ENCODE measurements at places on chromosomes 7 and 10. TPM values are rescaled to one million over a fixed set of nuclear protein-coding genes. Genes with fewer than 3 reads are reported as not detected.

Gene ACSM6
- not detected for total RNA-seq

Gene ZNF3
- 23.6 TPM for total RNA-seq

Gene UCMA
- total RNA-seq = not detected

Gene CRYGN
- not detected for total RNA-seq

Gene KLLN
- 0.69 TPM for total RNA-seq

Gene GRID1
- total RNA-seq = not detected

Gene LRIT1
- total RNA-seq = not detected

Gene STK31
- total RNA-seq = not detected

GRCh38 chr7:22934473-22935065 is 79.4 kb downstream of the HYCC1 start:
- peak; percentile 62 for DNase-seq

GRCh38 chr10:102007796-102008195 is 48.2 kb downstream of the ARMH3 start:
- DNase-seq = no peak

DNA sequence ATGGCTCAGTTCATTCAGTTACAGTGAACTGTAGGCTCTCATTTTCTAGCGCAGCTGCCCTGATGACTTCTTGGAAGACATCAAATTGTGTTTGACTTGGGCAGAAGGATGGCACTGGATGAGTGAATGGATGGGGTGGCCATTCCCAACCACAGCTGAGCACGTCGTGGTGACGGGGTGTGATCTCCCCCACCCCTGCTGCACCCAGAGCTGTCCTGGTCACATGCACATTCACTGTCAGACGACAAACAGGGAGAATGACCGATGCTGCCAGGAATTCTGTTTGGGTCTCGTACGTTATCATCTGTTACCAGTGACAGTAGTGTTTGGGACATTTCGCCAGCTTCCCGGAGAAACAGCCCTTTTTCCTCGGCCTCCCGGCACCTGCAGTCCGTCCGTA is 623.2 kb downstream of the SDK1 start:
- DNase-seq = no peak

DNA sequence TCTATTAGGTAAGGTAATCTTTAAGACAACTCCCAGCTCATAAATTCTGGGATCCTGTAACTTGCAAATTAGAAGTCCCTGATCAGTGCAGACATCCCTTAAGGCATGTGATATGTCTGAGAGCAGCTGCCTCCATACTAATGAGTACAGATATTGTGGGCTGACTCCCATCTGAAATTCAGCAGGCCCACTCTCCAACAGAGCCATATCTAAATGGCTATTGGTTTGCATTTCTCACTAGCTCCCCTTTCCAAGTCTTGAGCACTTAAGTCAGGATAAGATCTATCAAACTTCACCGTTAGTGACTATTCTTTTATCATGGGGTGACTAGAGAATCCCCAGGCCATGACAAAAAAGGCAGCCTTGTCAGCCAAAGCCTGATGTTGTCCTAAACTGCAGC is 785.4 kb downstream of the IPMK start:
- DNase-seq = no peak

DNA sequence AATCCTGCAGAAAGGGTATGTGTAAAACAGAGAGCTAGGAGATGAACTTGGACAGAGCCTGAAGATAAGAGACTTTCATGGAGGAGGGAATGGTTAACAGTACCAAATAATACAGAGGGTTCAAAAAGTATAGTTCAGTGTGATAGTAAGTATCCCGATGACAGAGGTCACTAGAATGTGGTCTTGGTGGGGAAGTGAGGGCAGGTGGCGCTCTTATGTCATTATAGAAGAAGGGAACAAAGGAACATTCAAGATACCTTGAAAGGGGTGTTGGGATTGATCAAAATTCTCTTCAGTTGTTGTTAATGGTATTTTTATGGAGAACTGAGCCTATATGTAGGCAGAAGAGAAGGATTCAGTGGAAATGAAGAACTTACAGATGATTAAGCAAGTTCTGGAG is 312.5 kb downstream of the SUGCT start:
- peak; percentile 33 for DNase-seq

DNA sequence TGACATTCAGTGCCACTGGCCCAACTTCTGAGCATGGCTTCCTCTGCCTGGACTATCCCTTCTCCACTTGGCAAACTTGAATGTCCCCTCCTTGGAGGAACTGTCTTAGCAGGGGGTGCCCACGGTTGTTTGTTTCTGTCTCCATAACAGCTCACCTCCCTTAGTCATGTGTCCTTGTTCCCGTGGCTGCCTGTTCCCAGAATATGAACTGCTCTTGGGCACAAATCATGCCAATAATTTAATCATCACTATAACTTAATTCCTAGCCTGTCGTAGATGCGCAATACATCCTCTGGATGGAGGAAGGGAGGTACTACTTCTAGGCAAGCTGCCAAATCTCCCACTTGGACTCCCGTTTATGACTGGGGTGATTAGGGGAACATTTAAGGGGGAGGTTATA is 173.1 kb downstream of the MYOF start:
- peak; percentile 62 for DNase-seq

DNA sequence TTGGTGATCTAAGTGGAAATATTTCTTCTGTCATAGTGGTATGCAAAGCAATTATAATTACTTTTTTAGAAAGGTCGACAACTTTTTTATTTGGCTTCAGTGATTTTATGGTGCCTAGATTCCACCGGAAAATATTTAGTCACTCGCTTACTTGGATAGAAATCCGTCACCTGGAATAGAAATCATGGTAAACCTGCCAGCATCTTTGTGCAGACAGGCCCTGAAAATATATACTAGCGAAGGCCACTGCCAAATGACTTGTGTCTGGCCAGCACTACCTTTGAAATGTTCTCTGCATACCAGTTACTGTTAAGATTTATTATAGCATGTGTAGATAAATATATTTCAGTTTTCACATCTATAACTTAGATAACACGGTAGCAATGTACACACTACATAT is 226.4 kb downstream of the AGMO start:
- no peak for DNase-seq

DNA sequence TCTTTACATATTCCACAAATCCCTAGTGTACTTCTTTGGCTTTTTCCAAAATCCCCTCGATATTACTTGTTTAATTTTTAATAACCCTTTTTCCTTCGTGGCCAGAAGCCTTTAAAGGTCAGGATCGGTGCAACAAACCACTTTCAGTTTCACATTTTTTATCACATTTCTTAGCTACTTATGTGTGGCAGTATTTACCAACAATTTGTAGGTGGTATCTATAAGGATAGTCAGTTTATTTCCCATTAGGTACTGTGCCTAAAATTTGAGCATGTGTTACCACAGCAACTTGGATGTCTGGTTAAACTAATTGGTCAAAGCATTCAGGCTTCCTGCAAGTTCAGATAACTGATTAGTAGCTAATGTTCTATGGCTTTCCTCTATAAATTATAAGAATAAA is 104.9 kb downstream of the CDK14 start:
- no peak for DNase-seq

GRCh38 chr10:78405231-78405630 is 371.6 kb downstream of the RPS24 start:
- DNase-seq = peak; percentile 46

GRCh38 chr10:22427101-22427500 is 81.8 kb downstream of the SPAG6 start:
- peak; percentile 76 for DNase-seq

DNA sequence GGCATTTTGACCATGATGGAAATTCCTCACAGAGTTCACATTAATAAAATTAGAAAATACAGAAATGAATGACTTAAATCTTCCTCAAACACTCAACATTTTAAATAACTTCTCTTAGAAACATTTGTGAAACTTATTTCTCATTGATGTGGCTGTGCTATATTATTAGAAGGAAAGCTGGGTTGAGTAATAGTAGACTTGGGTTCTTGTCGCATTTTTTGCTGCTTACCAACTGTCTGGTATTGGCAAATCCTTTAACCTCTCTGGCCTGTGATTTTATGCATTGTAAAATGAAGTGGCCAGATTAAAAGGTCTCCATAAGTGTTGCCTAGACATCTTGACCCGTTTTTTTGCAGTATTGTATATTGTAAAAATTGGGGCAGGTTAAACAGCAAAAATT is 66.5 kb downstream of the VPS50 start:
- no peak for DNase-seq

GRCh38 chr10:90642650-90643049 is 215.2 kb downstream of the HTR7 start:
- no peak for DNase-seq

- DNase-seq = peak; percentile 57
Observed at GRCh38 chr7:79529881-79530235, 76.4 kb upstream of the MAGI2 start.

- no peak for DNase-seq
Observed at GRCh38 chr7:141094336-141095070, 20.6 kb downstream of the TMEM178B start.

DNA sequence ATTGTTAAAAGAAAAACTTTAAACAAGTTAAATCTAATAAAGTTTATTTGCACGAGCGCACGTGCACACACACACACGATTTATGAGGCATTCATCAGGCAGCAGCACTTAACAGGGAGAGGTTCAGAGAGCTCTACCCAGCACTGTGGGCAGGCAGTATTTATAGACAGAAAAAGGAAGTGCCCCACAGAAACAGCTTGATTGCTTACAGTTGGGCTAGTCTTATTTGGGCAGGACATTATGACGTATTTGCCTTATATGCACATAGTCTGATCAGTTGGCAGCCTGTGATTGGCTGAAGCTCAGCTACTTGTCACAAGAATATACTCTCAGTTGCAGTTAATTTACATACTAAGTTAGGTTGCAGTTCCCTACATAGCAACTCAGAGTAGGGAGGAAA is 1.2 kb upstream of the SDHAF3 start:
- no peak for DNase-seq

DNA sequence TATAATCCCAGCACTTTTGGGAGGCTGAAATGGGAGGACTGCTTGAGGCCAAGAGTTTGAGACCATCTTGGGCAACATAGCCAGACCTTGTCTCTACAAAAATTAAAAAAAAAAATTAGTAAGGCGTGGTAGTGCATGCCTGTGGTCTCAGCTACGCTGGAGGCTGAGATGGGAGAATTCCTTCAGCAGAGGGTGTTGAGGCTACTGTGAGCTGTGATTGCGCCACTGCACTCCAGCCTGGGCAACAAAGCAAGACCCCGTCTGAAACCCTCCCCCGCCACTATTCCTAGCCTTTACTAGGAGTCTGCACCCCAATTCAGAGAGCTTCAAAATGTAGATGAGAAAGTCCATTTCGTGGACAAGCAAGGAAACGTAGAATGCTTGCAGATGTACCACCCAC is 95.2 kb downstream of the PRPF18 start:
- no peak for DNase-seq

- DNase-seq = no peak
Observed at GRCh38 chr10:25176421-25176968, 1.7 kb downstream of the GPR158 start.

GRCh38 chr7:140876519-140877248 is 48.0 kb downstream of the BRAF start:
- peak; percentile 83 for DNase-seq

DNA sequence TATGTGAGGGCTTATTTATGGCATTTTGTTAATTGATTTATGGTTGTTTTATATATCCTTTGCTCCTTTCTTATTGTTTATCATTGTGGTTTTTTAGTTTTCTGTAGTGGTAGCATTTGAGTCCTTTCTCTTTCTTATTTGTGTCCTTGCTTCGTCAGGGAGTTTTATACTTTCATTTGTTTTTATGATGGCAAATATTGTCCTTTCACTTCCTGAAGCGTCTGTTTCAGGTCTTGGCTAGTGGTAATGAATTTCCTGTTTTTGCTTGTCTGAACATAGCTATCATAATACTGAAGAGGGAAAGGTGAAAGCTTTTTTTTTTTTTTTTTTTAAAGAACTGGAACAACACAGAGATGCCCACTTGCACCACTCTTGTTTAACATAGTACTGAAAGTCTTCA is 228.2 kb downstream of the ATRNL1 start:
- DNase-seq = peak; percentile 4

GRCh38 chr10:132450825-132451505 is 54.0 kb downstream of the PWWP2B start:
- no peak for DNase-seq

DNA sequence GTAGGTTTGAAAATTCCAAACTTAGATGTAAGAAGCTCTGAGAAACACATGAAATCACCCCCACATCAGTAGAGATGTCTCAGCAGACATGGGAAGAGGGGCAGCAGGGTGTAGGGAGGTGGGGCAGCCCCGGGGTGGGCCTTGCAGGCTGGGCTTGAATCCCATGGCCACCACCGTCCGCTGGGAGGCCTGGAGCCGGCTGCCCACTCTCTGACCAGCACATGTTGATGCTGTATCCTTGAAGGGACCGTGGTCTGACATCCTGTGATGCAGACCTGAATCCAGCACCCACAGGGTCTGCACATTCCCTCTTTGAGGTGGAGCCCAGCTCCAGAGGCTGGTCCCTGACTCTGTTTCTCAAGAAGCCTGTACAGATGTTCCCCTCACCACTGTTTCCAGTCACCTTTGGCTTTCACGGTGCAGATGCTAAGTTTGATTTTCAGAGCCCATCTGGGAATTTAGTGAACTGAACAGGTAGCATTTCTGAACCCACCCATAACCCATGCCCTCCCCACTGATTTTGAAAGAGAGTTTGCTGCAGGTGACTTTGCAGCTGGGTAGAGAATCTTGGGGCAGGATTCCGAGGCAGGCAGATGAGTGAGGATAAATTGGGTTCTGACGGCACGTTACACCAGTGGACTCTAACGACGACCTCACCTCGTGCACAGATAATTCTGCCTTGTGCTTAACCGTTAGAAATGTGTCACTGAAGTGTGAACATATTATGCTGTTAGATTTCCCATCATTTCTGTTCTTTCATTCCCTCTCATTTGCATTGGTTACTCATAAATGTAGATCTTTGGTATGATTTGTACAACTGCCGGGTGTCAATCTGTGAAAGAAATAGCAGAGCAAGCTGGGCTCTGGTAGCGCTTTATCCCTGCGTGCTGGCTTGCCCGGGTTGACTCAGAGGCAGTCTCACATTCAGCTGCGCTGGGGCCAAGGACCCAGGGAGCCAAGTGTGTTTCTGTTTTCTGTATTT is 45.7 kb downstream of the IKZF1 start:
- no peak for DNase-seq

DNA sequence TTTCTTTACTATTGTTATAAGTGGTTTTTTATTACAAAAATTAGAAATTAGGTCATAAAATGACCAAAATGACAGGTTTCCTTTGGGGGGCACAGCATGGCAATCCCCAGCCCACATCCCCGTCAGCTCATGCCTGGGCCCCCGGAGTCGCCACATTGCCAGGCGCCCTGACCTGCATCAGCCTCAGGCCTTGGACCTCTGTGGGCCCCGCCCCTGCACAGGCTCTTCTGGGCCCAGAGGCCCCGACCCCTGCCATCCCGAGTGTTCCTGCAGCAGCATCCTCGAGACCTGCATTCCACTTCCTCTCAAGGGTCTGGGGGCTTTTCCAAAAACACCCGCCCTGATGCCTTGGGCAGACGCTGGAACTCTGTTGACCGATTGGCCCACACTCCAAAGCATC is 391.1 kb upstream of the MGMT start:
- DNase-seq = no peak

Measured in M059J (cell line).